ENCODE measurements at places on chromosomes 4 and X.

DNA sequence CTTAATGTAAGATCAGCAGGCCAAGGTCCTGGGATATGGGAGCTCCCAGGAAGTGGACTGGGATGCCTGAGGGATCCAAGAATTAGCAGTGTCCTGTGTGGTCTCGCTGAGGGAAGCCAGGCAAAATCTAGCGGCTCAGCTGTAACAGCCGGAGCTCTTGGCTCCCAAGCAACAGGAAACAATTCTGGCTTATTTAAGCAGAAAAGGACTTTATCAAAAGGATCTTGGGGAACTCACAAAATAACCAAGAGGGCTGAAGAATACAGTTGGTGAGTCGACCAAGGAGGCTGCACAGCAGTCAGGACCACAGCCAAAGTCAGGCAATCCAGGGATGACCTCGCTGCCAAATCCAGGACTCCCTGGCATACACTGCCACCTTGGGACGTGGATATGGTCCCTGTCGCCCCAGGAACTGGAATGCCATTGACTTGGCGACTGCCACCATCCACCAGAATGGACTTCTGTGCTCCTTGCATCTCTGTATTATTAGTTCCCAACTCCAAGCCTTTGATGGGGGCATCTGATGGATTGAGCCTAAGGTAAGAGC is 165.3 kb upstream of the BCOR start:
- no peak for DNase-seq

- no peak for DNase-seq
These were observed 20.1 kb upstream of the TCEAL4 start for GRCh38 chrX:103565197-103565596.

DNA sequence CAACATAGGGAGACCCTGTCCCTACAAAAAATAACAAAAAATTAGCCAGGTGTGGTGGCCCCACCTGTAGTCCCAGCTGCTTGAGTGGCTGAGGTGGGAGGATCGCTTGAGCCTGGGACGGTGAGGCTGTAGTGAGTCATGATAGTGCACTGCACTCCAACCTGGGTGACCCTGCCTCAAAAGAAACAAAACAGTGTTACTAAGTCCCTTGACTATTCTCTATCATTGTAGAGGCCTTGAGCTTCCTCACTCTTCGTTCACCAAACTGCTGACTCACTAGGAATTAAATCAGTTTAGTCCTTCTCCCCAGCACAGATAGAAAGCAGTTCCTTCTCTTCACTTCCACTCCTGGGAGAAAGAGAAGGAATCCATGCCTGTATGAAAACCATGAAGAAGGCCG is 14.5 kb downstream of the CDS1 start:
- DNase-seq, result no peak

DNA sequence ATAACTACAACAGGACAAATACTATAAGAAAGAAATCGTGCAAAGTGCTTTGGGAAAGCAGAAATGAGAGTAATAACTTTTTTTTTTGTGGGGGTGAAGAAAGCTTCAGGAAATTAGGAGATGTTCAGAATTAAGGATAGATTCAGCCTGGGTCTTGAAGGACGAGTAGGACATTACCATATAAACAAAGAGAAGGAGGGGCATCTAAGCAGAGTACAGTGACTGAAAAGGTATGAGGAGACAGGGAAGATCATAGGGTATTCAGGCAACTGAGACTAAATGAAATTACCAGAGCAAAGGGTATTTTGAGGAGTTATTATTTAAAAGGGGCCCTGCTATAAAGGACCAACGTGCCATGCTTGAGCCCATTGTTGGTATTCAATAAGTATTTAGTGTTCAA is 3.1 kb upstream of the STAP1 start:
- no peak for DNase-seq

GRCh38 chr4:79294064-79294463 is 31.8 kb downstream of the NAA11 start:
- no peak for DNase-seq

DNA sequence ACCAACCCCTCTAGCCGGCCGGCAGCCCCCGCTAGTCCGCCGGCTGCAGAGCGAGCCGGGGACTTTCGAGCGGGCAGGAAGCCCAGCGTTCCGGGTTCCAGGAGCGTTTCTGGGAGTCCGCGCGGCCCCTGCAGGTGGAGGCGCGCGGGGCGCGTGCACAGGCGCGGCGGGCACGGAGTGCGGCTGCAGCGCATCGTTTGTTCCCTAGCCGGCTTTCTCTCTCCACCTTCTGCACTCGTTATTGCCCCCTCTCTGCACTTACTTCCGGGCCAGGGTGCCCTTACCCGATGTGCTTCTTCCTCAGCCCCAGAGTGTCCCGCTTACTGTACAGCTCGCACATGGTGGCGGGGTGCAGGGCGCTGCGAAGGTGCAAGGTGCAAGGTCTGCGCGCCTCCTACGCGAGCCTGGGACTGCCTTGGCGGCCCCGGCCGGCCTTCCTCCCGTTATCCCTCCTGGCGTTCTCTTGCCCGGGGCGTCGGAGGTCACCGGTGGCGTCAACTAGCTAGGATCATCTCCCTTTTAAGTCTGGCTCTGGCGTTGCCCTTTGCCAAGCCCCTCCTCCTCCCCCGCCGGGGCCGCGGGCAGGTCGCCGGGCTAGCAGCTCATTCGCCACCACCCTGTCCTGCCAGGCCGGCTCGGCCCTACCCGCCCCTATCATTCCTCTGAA is at the start of gene ETNPPL:
TSS of gene ETNPPL (minus strand) at position 495 of the 667 bp plus-strand sequence. CDS start at position 340, 155 bp downstream.
- DNase-seq, result no peak

GRCh38 chr4:128416921-128417320 is 129.3 kb upstream of the PGRMC2 start:
- DNase-seq, result no peak

- no peak for DNase-seq
These were observed 232.7 kb upstream of the GATB start for GRCh38 chr4:151993521-151993920.

Measured in CD4-positive, alpha-beta T cell treated with Interleukin-2 at 100 ng/mL for 4 hours (primary cell).